Large intestine (tissue), 12 donors: ENCODE measurements at places on chromosomes 3 and 15. TPM values are rescaled to one million over a fixed set of nuclear protein-coding genes. Genes with fewer than 3 reads are reported as not detected.
A peak's percentile ranks its signal among the peaks of the same experiment; 100 is the strongest.

The GHRL gene
- polyA plus RNA-seq = 19.9 TPM

The TGM4 gene
- 0.04 TPM for polyA plus RNA-seq

The SLC22A14 gene
- 0.13 TPM for polyA plus RNA-seq

The CAV3 gene
- polyA plus RNA-seq = 0.61 TPM

The TUSC7 gene
- polyA plus RNA-seq = not detected

The EIF4E3 gene
- polyA plus RNA-seq = 7.7 TPM

The BOC gene
- polyA plus RNA-seq = 14.7 TPM

DNA sequence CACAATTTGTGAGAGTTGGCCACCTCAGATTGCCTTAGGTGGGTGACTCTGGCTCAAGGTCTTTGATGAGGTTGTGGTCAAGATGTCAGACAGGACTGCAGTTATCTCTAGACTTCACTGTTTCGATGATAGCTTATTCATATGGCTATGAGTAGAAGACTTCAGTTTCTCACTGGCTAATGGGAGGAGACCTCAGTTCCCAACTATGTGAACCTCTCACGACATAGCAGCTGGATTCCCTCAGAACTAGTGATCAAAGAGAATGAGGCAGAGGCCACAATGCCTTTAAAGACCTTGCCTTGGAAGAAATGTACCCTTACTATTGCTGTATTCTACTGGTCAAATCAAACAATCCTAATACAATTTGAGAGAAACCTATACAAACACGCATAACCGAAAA lies 607.5 kb upstream of the ROBO2 start:
- DNase-seq = no peak

DNA sequence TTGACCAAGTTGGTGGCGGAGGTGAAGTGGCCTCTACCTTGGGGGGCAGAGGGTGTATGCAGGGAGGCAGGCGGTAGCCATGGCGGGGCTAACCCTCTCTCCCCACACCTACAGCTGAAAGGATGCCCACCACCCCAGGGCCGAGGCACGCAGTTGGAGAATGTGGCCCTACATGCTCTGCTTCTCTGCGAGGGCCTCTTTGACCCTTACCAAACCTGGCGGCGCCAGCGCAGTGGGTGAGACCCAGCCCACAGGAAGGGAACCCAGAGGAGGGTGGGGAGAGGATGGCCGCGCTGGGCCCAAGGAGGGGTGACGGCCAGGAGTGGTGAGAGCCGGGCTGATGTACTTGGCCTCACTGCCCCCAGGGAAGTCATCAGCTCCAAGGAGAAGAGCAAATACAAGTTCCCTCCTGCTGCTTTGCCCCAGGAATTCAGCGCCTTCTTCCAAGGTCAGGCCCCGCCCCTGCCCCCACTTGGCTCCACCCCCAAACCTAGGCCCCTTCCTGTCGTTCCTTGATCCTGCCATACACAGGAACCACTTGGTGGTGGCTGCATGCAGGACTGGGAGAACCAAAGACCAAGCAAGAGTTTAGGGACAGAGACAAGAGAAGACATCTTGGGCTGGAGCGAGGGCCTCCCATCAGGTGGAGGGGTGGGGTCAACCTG lies 9.8 kb downstream of the NBEAL2 start:
- DNase-seq = no peak

DNA sequence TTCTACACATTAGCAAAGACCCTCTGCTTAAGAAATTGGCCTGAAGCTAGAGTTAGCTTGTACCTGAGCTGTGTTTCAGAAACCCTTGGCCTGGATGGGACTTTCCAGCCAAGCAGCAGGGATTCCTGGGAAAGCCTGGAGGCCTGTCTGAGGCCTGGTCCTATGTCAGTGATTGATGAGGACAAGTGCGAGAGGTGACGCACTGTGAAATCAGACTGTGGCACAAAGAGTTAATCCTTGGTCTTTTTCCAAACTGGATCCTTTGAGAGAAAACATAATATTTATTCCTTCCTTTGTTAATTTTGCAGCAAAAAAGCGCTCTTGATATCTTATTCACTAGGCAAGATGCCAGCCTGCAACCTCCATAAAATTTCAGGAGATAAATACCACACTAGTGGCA lies 225.0 kb upstream of the ATP11B start:
- DNase-seq = no peak

DNA sequence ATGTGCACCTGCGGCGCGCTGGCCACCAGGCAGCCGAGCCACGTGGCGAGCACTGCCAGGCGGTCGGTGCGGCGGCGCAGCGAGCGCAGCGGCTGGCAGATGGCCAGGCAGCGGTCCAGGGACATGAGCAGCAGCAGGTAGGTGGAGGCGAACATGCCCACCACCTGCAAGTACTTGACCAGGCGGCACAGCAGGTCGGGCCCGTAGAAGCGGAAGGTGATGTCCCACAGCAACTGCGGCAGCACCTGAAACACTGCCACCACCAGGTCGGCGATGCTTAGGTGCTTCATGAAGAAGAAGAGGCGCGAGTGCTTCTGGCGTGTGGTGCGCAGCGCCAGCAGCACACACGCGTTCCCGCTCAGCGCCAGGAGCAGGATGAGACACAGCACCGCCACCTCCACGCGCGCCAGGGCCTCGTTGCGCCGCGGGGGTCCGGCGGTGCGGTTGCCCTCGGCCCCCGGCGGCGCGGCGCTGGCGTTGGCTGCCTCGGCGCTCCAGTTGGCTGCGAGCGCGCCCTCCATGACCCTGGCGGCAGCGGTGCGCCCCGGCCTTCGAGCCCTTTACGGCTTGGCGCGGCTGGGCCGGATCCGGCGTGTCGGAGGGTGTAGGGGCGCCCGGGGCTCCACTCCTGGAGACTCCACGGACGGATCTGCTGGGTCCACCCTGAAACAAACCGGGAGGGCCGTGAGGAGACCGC lies 1.6 kb downstream of the OXTR start:
- peak; percentile 86 for DNase-seq

DNA sequence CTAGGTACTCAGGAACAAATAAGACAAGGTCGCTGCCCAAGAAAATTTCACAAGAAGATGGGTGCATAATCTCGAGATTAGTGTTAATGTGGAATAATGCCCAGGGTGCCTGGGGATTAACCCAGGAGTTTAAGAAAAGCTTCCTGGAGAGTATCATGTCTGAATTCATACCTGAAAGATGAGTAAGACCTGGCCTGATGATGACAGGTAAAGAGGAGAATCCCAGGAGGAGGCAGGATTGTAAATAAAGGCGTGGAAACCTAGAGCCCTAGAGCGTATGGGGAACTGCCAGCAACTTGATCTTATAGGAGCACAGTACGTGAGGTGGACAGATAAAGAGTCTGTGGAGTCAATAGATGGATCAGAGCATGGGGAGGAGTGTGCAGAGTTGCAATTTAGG lies 43.0 kb downstream of the ARRDC4 start:
- peak; percentile 46 for DNase-seq

GRCh38 chr15:33378866-33379480 lies 68.2 kb downstream of the RYR3 start:
- no peak for DNase-seq

DNA sequence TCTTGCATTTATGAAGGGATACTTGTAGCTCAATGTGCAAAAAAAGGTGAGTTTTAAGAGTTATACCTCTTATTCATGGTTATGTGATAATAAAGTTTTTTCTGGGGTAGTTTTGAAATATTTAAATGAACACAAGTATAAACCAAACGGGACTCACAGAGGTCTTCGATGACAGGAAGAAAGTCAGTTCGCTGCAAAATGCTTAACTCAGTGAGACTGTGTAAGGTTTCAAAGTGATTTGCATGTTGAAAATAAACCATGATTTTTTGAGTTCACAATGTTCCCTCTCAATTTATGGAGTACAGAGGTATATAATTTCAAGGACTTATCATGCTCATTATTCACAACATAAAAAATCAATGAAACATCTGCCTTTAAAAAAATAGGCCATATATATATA lies 36.3 kb upstream of the MYH15 start:
- no peak for DNase-seq

- peak; percentile 89 for DNase-seq
These were observed 161.8 kb upstream of the TBL1XR1 start for GRCh38 chr3:177358977-177359592.

GRCh38 chr3:110767838-110768237 lies 303.8 kb upstream of the NECTIN3 start:
- no peak for DNase-seq

- no peak for DNase-seq
These were observed 83.8 kb downstream of the ADAM10 start for GRCh38 chr15:58665672-58666071.

DNA sequence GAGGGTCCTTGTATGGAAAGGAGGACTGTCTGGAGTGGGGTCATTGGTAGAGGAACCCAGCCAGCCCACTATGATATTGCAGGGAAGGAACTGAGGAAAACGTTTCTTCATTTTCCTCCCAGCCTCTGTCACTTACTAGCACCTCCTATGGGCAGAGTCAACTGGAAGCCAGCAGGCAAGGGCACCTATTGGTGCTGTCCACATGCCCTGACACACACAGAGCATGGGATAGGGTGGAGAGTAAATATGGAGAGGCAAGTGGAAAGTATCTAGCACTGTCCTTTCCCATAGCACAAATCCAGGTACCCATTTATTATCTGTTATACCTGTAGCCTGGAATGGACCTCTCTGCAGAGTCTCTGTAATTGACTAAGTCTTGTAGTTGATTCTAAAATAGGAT lies 285.6 kb downstream of the WDR72 start:
- no peak for DNase-seq

DNA sequence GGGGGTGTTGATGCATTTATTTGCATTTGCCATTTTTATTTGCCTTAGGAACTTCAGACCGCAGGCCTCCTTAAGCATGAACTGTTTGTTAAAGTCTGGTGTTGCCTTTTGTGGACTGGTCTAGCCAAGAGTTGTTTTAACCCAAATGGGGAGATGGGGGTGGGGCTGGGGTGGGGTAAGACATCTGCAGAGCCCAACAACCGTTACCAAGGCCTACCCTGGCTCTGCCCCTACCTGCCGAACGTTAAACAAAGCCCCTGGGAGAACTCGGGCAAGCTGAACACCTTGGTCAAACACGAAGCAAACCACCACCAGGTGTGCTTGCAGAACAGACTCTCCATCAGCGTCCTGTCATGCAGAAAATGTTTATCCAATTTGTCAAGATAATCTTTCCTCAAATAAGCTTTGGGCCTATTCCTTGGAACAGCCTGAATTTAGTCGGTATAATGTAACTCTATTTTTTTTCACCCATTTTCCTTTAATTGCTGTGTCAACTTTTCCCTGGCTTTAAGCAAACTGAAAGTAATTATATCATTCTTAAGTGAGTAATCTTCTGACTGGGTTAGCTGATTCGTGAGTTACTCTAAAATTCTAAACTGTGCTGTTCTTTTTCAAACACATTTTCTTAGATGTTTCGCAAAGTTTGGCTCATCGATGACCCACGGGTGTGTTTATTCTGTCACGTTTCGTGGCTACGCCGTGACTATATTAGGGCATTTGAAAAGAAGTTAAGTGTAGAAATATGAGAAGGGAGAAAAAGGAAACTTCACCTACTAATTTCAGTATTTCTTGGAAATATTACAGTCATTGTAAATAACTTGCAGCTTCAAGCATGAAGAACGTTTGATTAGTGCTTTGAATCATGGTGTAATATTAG lies 127.6 kb downstream of the SOX2 start:
- DNase-seq = peak; percentile 34

- no peak for DNase-seq
These were observed 208.3 kb upstream of the RBMS3 start for GRCh38 chr3:29072611-29073010.

DNA sequence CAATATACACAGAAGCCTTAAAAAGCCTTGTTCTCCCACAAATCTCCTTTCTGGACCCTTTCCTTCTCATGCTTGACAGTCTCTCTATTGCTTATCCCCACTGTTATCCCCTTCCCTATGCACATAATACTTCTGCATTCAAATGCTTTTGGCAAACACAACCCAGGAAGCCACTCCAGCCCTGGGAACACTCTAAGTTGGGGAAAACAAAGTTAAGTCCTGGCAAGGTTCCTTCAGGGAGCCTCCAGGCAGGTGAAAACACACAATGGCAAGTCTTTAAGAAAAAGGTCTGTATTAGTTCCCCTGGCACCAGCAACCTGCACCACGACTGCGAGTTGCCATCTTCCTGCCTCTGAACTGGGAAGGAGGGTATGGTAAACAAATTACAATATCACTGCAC lies 19.7 kb upstream of the GANC start:
- no peak for DNase-seq

- no peak for DNase-seq
These were observed 416.1 kb downstream of the ERC2 start for GRCh38 chr3:56052188-56052587.

- DNase-seq = no peak
These were observed 8.1 kb downstream of the TIPARP start for GRCh38 chr3:156682501-156682900.

- DNase-seq = no peak
These were observed 82.7 kb downstream of the TLE3 start for GRCh38 chr15:70014860-70015490.

DNA sequence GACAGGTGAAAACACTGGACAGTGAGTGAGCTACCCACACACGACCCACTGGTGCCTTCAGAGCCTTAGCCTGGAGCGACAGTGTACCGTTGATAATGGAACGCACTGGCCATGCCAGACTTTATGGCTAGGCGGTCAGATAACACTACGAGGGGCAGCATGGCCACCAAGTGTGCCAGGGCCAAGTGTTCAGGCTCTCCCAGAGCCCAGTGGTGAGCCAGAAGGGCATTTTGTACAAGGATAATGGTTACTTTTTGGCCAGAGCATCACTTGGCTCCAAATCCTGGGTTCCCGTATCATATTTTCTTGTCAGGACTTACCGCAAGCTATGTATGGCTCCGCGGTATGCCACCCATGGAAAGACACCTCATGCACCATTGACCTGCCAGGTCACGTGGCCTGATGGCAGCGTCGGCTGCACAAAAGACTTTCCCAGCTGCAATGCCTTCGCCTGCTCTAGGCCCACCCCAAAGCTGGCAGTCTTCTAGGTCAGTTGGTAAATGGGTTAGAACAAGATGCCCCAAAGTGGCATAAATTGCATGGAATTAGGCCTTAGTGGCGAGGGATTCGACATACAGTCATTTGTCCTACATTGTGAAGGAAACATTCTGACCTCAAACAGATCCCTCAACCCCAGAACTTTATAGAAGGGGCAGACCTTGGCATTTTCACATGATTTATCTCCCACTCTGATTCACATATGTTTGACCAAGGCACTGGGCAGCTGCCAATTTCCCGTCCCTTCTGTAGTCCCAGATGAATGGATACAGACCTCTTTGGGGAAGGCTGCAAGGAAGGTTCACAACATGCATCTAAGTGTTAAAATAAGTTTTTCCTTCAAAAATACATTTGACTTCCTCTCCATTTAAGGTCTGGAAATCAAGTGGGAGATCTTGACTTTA lies 12.2 kb upstream of the SLC28A1 start:
- no peak for DNase-seq

DNA sequence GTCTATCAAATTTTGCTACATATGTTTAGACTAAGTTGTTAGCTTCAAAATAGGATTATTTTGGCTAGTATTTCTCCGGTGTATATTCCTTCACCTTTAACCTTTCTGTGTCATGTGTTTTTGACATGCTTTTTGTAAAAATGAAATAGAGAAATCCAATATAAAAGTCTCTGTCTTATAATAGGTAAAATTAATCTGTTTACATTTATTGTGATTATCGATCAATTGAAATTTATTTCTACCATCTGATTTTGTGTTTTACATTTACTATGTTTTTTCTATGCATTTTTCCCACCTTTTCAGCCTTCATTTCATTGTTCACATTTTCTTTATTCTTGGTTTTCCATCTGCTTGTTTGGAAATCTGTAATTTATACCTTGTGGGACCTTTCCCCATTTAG lies 11.7 kb upstream of the LHFPL4 start:
- no peak for DNase-seq

- no peak for DNase-seq
These were observed 96.6 kb upstream of the PLXND1 start for GRCh38 chr3:129702934-129703712.
